HT1080 (cell line): ENCODE measurements at places on chromosomes 12 and 14. TPM values are rescaled to one million over a fixed set of nuclear protein-coding genes. Genes with fewer than 3 reads are reported as not detected.
A peak's percentile ranks its signal among the peaks of the same experiment; 100 is the strongest.

Gene MEG3
- not detected in 2 replicates for total RNA-seq

Gene CYP27B1
- 0.17 and 0.19 TPM in 2 replicates for total RNA-seq

Gene SLC38A4
- not detected in 2 replicates for total RNA-seq

DNA sequence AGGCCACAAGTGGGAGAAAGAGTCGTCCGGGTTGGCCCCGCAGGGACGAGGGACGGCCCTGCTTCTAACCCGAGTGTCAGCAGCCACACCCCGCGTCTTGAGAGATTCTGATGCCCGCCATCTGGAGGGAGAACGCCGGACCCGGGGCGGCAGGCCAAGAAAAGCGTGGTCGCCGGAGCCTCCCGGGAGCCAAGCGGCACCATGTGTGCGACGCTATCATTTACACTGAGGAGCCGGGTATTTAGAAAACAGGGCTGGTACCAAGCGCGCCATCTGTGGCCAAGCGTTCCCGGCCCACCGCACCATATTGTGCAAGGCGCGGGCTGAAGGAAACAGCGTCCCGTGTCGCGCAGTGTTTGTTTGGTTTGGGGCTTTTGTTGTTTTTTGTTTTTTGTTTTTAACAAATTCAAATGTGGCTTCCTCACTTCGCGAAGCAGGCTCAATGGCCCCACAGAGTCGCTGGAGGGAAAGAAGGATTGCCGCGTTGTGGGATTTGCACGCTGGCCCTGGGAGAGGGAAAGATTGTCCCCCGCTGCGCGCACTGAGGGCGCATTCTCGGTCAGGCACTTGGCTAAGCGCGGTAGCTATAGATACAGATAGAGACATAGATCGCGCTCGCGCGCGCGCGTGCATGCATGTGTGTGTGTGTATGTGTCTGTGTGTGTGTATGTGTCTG, 153.8 kb downstream of the BCL11B start:
- no peak for DNase-seq

DNA sequence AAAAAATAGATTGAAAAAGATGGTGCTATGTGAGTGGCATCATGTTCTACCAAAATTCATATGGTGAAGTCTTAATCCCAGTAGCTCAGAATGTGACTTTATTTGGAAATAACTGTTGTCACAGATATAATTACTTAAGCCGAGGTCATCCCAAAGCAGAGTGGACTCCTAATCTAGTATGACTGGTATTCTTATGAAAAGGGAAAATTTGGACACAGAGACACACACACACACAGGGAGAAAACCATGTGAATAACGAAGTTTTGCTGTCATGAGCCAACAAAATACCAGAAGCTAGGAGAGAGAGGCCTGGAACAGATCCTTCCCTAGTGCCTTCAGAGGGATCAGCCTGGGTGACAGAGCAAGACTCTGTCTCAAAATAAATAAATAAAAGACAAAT, 62.6 kb downstream of the FAR2 start:
- DNase-seq, result no peak

DNA sequence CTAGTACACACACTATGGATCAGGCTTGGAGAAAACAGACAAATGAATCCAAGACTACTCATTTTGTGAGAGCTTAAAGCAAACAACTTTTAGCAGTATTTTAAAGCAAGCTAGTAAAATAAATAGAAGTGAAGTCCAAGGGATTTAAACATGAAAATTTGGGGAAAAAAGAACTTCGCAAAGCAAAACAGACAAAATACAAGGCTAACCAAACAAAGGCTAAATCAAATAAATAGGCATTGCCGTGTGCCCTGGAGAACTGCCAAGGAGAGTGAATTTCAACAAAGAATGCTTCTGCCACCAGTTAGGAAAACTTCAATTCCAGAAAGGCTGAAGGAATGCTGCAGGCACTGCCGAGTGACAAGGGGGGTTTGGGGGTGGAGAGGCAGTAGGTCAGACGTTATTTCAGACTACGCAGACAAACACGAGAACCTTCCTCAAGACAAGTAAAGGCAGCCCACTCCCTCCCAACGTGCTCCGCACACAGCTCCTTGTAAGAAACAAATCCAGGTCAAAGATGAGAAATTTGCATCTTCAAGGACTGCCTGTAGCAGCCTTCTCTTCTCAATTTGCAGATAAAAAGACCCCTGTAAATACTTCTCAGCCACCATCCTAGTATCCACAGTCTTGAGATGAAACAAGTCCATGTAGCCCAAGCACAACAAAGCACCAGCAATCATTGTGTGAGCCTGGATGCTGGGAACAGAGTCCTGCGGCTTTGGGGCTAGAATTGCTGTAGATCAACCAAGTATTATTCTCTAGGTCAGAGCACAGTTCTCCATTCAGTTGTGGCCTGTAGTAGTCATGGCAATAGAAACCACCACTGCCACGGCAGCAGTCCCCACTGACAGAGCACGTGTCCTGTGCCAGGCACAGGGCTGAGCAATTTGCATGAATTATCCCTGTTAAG, 43.3 kb downstream of the EFCAB11 start:
- no peak for DNase-seq

DNA sequence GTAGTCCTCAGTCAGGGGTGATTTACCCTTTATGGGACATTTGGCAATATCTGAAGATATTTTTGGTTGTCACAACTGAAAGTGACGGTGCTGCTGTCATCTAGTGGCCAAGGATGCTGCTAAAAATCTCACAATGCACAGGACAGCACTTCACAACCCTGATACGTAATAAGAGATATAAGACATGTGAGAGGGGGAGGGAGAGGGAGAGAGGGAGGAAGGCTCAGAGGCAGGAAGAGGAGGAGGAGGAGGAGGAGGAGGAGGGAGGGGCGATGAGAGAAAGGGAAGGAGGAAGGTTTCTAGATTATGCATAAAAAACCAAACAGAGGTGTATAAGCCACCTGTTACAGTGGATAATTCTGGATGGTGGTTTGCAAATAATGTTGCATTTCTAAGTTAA, 14.3 kb downstream of the MYL2 start:
- DNase-seq, result peak; percentile 48

DNA sequence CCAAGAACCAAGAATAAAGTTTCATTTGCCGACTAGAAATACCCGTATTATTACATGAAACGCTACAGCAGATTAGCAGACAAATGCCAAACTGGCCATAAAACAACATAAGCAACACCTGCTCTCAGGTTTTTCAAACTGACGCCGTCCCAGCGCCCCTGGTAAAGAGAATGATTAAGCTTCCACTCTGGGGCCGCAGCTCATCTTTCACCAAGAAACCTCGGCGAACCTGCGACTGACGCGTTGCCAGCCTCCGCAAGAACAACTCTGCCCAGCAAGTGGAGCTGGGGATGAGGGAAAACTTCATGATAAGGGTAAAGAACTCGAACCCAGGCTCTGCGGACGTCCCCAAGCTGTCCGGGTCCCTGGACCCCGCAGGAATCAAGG, 530 bp downstream of the ARL1 start:
- no peak for DNase-seq

GRCh38 chr12:103028881-103029639, 71.6 kb downstream of the ASCL1 start:
- DNase-seq, result no peak

- peak; percentile 69 for DNase-seq
Measured at GRCh38 chr12:40016980-40017379, 88.9 kb downstream of the SLC2A13 start.
